ENCODE measurements at places on chromosomes 3 and 15. TPM values are rescaled to one million over a fixed set of nuclear protein-coding genes. Genes with fewer than 3 reads are reported as not detected.

DNA sequence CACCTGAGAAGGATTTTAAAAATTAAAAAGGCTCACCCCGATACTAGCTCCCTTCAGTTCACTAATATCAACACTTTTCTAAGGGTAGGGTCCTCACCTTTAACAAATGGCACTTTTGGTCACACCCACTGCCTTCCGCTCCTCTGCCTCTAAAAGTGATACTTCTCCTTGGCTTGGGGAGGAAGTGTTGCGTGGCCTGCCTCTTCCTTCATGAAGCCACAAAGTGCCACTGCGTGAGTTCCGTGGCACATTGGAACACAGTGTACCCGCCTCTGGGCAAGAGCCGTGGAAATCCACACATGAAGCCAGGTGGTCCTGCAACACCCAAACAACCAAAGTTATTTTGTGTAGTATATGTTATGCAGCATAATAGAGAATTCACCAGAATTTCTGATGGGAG is 3.9 kb downstream of the B4GALT4 start:
- no peak overlapping the region for H3K27ac ChIP-seq
- H3K36me3 ChIP-seq, result peaks cover 6% of the 10 kb centered on the region
- no peaks in the 10 kb centered on the region for H3K27me3 ChIP-seq
- no peak for DNase-seq
- H3K4me1 ChIP-seq, result peaks cover 36% of the 10 kb centered on the region

DNA sequence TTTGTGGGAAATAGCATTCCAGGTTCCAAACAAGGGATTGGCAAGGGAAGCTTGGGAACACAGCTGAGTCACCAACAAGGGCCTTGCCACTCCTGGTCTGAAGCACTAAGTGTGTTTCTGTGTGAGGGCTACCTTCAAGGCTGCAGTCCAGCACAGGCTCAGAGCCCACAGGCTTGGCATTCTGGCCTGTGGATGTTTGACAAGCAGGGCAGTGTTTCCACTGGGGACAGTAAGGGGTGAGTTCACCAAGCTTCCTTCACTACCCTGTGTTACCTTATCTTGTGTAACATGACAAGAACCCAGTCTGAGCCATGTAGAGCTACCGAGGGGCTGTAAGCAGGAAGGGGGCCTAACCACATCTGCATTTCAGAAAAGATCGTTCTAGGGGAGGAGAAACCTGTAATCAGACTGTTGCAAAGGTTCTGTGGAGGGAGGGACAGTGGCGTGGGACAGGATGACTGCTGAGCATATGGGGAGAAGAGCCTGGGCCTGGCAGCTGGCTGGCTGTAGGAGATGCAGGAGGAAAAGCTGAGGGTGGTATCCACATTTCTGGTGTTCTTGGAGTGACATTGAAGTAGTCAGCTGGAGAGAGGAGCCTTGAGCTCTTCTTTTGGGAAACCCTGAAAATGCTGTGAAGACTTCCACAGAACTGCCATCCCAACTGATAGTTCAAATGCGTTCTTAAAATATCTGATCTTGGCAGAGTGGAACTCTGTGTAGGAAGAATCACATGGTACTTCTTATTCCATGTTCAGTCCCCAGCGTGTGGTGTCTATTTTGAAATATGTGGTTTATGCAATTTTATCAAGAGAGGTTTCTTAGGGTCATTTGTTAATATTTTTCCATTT is 61.3 kb downstream of the CTDSPL start:
- peaks cover 2% of the 10 kb centered on the region for H3K36me3 ChIP-seq
- DNase-seq, result no peak
- H3K27ac ChIP-seq, result peak overlapping the region; percentile 95
- H3K4me1 ChIP-seq, result peaks cover 78% of the 10 kb centered on the region

The EIF4E3 gene
- 12.4 TPM for total RNA-seq

The GP9 gene
- not detected for total RNA-seq

DNA sequence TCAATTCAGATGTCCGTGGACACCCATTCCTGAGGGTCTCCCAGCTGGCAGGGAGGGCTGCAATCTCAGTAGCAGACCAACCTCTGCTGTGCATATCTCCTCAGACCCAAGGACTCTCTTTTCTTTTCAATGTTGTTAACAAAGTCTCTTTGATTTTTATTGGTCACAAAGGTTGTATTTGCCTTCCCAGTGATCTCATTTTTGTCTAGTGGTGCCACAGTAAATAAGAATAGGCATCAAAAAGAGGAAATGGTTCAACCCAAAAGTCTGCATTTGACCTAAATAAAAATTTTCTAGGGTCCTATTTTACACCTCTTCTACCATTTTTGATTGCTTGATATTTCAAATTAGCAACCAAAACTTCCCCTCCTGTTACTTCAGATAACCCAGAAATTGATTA is 225.9 kb downstream of the CDIN1 start:
- no peak for DNase-seq
- H3K4me3 ChIP-seq, result no peak overlapping the region
- H3K36me3 ChIP-seq, result peaks cover 2% of the 10 kb centered on the region
- H3K4me1 ChIP-seq, result no peaks in the 10 kb centered on the region
- no peaks in the 10 kb centered on the region for H3K27me3 ChIP-seq

The CELSR3 gene
- total RNA-seq, result 9.6 TPM

GRCh38 chr3:124784686-124785382 is 54.6 kb downstream of the UMPS start:
- DNase-seq, result no peak
- no peak overlapping the region for H3K4me3 ChIP-seq
- peak overlapping the region; percentile 83 for H3K27ac ChIP-seq
- no peaks in the 10 kb centered on the region for H3K27me3 ChIP-seq
- H3K4me1 ChIP-seq, result peaks cover 85% of the 10 kb centered on the region
- peaks cover 10% of the 10 kb centered on the region for H3K36me3 ChIP-seq

DNA sequence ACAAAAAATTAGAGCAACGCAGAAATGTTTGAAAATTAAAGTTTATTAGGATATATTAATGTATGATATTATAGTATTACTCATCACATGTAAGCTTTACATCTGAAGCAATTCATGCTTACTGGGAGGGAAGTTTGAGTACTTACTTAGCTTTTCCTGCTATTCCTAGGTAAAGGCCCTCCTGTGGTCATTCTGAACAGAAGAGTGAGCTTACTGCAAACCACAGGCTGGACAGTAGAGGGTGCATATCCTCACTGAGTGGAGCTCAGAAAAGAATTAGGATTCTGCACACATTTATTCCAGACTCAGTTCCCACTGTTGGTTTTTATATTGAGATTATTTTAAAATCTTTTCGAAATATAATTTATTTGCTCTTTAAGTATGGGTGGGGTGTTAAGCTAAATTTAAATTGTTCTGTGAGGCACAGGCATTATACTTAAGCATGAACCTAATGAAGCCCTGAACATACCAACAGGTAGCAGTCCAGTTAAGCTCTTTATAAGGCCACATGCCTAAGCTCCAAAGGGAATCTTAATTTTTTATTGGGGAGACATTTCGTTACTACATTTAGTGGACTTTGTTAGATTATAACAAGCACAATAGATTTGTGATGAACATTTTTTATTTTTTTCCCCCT is 10.2 kb downstream of the MRPS22 start:
- H3K27ac ChIP-seq, result no peak overlapping the region
- H3K4me1 ChIP-seq, result peaks cover 4% of the 10 kb centered on the region
- peaks cover 50% of the 10 kb centered on the region for H3K36me3 ChIP-seq
- H3K4me3 ChIP-seq, result no peak overlapping the region
- H3K27me3 ChIP-seq, result no peaks in the 10 kb centered on the region
- no peak for DNase-seq

DNA sequence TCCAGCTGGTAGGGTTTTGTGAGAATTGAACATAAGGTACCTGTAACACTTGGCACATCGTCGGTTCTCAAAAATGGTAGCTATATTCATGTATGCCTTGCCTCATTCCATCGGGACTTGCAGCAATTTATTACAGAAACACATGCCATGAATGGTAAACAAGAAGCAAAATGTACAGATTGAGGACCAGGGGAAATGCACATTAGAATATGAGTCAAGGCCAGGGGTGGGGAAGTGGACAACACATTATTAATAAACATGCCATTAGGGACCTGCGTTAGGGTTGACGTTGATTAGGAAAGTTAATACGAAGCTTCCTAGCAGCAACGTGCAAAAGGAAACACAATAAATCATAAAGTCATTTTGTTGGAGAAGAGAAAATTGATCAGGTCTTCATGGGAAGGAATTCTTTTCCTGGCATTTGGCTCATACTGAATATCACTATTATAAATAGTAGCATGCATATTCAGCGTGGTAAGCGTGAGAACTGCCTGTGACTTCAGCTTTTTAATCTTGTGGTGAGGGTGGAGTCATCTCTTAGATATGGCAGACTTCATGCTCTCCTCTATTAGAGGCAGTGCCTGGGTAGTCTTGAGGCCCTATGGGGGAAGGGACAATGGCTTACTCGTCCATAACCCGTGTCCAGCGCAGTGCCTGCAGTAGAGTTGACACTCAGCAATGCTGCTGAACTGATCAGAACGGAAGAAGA is 184.9 kb downstream of the SV2B start:
- DNase-seq, result no peak
- H3K27ac ChIP-seq, result no peak overlapping the region
- H3K4me1 ChIP-seq, result no peaks in the 10 kb centered on the region

The FOXB1 gene
- not detected for total RNA-seq

- peak overlapping the region; percentile 50 for H3K4me3 ChIP-seq
- peaks cover 5% of the 10 kb centered on the region for H3K27me3 ChIP-seq
- DNase-seq, result peak; percentile 94
- H3K4me1 ChIP-seq, result peaks cover 69% of the 10 kb centered on the region
These were observed 266.4 kb upstream of the HES1 start for GRCh38 chr3:193869221-193870201.

DNA sequence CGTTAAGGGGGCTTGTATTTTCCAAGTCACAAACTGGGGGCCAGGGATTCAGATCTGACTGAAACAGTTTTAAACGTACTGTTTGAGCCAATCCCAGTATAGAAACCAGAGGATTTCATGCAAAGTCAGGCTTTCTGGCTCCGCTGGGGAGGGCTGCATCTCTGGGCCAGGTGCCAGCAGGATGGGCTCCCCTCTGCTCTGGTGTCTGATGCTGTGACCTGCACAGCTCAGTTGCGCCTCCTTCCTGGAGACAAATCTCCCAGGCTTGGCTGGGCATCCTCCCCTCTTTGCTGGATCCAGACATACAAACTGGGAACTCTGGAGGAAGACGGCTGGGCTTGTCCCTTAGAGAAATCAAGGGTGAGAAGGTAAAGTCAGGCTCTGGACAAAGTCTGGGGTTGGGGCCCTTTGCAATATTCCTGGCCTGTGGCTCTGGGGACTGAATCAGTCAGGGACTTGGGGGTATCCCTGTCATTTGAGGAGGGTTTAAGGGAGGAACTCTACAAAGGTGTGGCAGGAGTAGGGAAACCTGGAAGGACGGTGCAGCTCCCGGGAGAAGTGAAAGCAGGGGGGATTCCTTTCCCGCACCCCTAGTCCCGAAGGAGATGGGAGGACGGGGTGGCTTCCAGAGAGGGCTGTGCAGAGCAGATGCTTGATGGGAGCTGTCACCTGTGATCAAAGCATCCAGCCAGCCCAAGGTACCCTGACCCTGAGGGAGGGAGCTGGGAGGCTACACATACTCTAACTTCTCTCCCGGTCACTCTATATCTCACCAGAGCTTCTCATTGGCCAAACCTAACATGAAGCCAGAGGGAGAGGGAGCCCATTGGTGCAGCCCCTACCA is 114.8 kb upstream of the ATP2B2 start:
- H3K27ac ChIP-seq, result no peak overlapping the region
- no peak for DNase-seq
- H3K4me1 ChIP-seq, result no peaks in the 10 kb centered on the region
- no peak overlapping the region for H3K4me3 ChIP-seq

The HRH1 gene
- 30.1 TPM for total RNA-seq

DNA sequence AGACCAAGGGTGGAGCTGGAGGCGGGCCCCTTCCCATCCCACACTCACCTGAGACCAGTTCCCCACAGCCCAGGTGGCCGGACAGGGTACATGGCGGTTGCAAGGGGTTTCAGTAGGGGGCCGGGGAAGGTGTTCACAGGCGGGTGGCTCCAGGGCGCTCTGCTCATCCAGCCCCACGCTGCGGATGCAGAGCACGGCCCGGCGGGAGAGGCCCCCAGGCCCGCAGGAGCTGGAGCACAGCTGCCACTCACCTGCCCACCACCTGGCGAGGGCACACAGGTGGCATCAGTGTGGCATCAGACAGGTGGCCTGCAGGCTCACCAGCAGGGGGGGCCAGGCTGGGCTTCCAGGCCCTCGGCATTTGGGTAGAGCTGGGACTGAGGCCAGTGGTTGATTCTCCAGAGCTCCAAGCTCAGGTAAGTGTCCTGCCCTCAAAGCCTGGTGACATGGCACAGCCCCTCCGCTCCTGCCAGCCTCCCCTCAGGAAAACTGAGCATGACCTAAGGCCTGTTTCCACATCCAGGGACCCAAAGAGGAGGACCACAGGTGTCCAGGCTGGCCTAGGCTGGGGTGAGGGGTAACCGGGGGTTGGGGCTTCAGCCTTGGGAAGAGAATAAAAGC is 43.8 kb downstream of the ADAMTS7 start:
- no peak overlapping the region for H3K4me3 ChIP-seq
- peaks cover 9% of the 10 kb centered on the region for H3K36me3 ChIP-seq

DNA sequence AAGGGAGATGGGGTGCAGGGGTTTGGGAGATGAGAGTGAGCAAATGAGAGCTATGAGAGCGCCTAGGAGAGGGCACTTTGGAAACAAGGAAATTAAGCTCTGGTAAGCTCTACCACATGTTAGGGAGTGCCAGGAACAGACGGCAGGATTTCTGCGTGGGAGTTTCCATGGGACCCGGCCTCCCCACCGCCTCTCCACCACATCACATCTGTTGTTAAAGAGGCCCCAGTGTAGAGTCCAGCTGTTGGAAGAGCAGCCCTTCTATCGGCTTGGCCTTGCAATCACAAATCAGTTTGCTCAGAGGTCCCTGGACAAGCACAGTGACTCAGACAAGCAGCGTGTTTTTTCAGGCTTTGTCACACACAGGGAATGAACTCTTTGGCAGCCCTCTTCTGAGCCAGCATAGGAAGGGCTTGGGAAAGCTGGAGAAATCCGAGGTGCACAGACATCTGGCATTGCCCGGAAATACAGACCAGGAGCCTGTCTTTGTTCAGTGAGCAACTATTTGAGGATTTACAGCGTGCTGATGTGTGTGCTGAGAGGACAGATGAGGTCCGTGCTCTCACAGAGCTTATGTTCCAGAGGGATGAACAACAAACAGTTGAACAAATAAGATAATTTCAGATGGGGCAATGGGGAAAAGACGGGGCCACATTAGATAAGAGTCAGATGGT is 370.6 kb upstream of the PROK2 start:
- no peak overlapping the region for H3K4me3 ChIP-seq
- H3K36me3 ChIP-seq, result no peaks in the 10 kb centered on the region
- peaks cover 39% of the 10 kb centered on the region for H3K4me1 ChIP-seq
- H3K27ac ChIP-seq, result peak overlapping the region; percentile 94
- H3K27me3 ChIP-seq, result peaks cover 3% of the 10 kb centered on the region

GRCh38 chr15:34651997-34652725 is 68.7 kb upstream of the GOLGA8B start:
- H3K36me3 ChIP-seq, result no peaks in the 10 kb centered on the region
- no peak overlapping the region for H3K4me3 ChIP-seq
- peaks cover 16% of the 10 kb centered on the region for H3K27me3 ChIP-seq
- DNase-seq, result no peak
- no peaks in the 10 kb centered on the region for H3K4me1 ChIP-seq
- H3K27ac ChIP-seq, result no peak overlapping the region

The STAC gene
- not detected for total RNA-seq
